Stimulated activated naive CD8-positive, alpha-beta T cell treated with anti-CD3 and anti-CD28 coated beads, Interleukin-15, amount 100 ng/mL, for 72 hours (primary cell): ENCODE measurements at places on chromosomes 6 and 20.
A peak's percentile ranks its signal among the peaks of the same experiment; 100 is the strongest.

GRCh38 chr20:52978851-52979250, 6.7 kb downstream of the TSHZ2 start:
- no peak for DNase-seq

DNA sequence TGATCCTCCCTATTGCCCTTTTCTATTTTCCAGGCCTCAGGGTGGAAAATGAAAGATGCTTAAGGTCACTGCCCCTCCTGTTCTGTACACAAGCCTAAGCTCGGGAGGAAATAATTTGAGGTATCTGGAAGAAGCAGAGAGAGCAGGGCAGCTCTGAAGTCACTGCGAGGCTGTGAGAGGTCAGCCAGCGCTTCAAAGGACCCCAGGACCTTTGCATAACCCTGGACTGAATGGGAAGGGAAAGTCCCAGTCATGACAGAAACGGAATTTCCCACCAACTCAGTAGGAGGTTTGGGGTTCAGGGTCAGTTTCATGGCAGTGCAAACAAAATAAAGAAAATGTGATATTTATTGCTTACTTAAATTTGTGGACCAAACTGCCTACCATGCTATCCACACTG, 58.1 kb downstream of the LRFN2 start:
- no peak for DNase-seq

- DNase-seq = no peak
Observed at GRCh38 chr20:54848984-54849538, 373.7 kb downstream of the DOK5 start.

GRCh38 chr6:52576392-52577021, 353 bp downstream of the TRAM2 start:
- DNase-seq = peak; percentile 67

DNA sequence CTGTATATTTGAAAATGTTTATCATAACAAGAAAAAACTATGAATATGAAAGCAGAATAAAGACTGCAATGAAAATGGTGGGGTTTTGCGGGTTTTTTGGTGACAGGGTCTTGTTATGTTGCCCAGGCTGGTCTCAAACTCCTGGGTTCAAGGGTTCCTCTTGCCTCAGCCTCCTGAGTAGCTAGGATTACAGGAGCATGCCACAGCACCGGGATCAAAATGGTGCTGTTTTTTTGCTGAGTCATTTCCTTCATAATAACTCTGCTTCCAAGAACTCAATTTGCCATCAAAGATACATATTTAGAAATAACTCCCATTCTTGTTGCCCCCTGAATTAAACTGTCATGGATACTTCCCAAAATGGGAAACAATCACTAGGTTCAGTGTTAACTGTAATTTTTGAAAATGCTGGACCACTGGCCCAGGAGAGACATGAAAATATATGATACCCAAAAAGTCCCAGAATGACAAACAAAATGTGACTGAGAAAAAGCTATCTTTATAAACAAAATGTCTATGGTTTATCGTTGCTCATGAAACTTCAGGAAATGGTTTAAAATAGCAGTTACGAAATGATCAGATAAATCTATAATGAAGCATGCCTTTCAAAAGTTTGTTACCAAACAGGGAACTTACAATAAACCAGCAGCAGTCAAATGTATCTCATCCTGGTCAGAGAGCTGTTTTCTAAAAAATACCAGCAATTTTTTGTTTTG, 32.2 kb downstream of the ILRUN start:
- no peak for DNase-seq
